ENCODE measurements at places on chromosomes 1 and 21.

GRCh38 chr1:160148121-160148520, 3.3 kb upstream of the ATP1A4 start:
- no peak for DNase-seq

- DNase-seq = no peak
Observed at GRCh38 chr1:7018826-7019225, 233.6 kb downstream of the CAMTA1 start.

GRCh38 chr1:184861755-184862336, 107.2 kb upstream of the EDEM3 start:
- no peak for DNase-seq

- no peak for DNase-seq
Observed at GRCh38 chr1:247906504-247907047, 11.2 kb downstream of the OR2W3 start.
